ENCODE measurements at places on chromosomes 13 and 19. TPM values are rescaled to one million over a fixed set of nuclear protein-coding genes. Genes with fewer than 3 reads are reported as not detected.

DNA sequence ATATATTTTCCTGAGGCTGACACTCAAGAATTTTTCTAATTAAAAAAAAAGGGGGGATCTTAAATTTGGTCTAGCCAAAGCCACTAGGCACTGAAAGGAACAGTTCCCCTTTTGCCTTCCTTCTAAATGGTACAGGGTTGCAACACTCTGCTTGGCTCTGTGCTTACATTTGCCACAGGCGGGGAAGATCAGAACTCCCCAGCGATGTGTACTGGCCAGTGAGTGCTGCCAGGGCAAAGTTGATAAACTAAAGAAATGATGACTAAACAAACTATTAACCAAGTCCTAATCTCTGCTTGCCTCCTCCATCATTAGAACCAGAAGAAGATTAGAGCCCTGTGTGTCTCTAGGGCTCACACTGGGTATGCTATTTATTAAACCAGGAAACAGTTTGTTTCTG is 75.3 kb upstream of the SCEL start:
- no peak for DNase-seq

- DNase-seq: no peak
Measured at GRCh38 chr19:17118957-17119356, 43.4 kb downstream of the MYO9B start.

MIER2 gene
- total RNA-seq: 20.4 TPM

ZNF91 gene
- 36.3 TPM for total RNA-seq

- no peak for DNase-seq
Measured at GRCh38 chr13:109657395-109657794, 129.0 kb downstream of the IRS2 start.

- DNase-seq: no peak
Measured at GRCh38 chr19:10321417-10321797, 5.6 kb upstream of the FDX2 start.

GRCh38 chr19:48424694-48425219 is 21.0 kb upstream of the GRWD1 start:
- DNase-seq: no peak

DNA sequence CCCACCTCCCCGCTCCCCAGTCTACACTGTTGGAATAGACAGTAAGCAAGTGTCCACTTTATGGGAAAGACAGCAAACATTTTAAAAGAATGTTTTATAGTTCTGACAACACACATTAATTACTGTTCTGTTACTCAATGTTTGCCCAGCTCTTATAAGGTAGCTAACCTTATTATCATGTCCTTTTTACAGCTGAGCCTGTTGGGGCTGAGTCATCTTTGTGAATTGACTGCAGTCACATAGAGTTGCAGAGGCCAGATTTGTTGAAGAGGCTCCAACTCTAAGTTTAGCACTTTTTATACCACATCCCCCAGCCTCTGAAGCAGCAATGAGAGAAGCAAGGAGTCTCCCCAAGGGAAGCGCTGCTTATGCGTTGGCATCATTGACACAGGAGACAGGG is 76.2 kb downstream of the C13orf42 start:
- no peak for DNase-seq

- no peak for DNase-seq
Measured at GRCh38 chr13:108959234-108959633, 329.8 kb downstream of the MYO16 start.

SYDE1 gene
- total RNA-seq: 0.67 TPM

GRCh38 chr19:16899566-16900075 is 10.8 kb downstream of the F2RL3 start:
- peak; percentile 55 for DNase-seq

KLK4 gene
- total RNA-seq: not detected

DNA sequence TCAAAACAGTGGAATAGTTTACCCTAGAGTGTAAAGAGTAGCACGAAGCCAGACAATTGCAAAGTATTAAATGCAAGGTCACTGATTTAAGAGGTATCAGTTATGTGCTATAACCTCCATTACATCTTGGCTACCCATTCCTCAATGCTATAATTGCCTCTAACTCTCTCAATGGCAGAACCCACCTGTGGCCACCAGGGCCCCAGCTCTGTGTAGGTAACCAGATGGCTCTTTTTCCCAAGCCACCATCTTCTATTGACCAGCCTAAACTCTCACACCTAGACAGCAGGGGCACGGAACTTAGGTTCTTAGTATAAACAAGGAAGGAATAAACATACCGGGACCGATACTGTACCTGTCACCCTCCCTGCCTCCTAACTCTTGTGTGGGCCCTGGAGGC is 277.6 kb downstream of the PCDH9 start:
- no peak for DNase-seq

ZNF534 gene
- total RNA-seq: not detected

DNA sequence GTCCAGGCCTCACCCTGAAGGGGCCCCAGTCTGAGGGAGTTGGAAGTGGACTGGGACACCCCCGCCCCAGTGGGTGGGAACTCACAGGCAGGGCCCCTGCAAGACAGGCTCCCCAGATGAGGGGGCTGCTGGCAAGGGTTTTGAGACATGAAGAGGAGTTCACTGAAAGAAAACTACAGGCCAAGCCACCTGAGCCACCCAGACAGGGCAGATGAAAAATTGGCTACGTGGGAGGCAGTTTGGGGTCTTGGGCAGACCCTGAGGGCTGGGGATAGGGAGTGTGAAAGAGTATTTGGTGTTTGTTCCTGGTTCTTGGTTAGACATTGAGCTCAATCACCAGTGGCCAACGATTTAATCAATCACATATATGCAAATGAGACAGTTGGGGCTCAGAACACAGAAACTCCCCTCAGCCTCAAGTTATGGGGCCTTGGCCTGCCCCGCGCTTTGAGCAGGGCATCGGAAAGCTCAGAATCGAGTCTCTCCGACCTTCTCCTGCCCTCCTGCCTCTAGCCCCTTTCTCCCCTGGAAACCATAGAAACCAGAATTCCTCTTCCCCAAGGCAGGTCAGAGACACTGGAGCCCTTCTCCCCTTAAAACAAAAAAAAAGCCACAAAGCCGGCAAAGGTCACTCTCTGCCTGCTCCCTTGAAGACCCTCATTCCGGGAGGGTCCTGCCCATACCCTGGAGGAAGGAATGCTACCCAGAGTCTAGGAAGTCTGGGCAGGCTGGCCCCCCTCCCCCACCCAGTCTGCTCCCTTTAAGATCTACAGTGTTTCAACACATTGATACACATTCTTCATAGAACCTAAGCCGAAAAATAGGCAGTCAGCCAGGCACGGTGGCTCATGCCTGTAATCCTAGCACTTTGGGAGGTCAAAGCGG is 1.3 kb upstream of the ISYNA1 start:
- DNase-seq: no peak

GRCh38 chr13:29763436-29764180 is 86.8 kb downstream of the UBL3 start:
- no peak for DNase-seq

GRK1 gene
- total RNA-seq: 0.10 TPM

TMC4 gene
- total RNA-seq: 0.24 TPM

DNA sequence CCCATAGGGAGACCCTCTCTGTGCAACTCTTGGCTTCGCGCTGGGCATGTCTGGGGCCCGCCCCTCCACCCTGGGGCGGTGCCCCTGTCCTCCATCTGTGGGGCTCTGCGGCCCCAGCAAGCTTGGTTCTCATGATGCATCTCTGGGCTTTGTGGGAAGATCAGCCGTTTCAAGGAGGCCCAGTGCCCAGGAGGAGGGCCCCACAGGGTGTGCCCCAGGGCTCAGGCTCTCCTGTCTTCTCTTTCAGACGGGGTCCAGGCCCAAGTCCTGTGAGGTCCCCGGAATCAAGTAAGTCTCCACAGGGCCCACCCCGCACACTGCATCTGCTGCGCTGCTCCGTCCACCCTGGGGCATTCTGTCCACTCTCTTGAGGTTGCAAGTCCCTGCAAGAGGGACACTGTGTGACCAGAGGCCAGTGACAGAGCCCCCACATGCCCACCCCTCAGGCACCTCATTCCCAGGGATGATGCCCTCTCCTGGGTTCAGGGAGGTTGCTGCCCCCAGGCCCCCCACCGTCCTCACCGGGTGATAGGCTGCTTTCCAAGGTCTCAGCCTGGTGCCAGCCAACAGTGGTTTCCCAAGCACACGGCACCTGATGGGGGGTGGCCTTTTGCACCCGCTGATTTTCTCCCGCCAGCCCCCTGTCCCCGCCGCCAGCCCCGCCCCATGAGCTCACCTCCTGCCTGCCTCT is 31.7 kb downstream of the COMP start:
- DNase-seq: no peak

DNA sequence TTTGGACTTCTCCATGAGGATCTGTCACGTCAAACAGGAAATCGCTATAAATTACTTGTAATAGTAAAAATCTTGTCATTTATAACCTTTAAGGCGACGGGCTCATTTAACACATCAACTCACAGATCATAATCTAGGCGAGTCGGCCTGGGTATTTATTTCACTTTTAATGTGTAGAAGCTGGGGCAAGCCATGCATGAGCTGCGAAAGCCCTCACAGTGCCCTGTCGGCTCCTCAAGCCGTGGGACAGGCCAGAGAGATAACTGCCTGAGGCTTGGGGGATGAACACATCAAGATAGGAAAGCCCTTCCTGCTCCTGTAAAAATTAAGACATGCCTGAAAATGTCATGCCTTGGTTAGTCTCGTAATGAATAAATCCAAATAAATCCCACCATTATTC is 30.8 kb downstream of the SOX1 start:
- no peak for DNase-seq

GRCh38 chr13:38979891-38980749 is 10.5 kb downstream of the STOML3 start:
- no peak for DNase-seq

- no peak for DNase-seq
Measured at GRCh38 chr13:86313421-86313820, 514.2 kb upstream of the SLITRK6 start.

DNA sequence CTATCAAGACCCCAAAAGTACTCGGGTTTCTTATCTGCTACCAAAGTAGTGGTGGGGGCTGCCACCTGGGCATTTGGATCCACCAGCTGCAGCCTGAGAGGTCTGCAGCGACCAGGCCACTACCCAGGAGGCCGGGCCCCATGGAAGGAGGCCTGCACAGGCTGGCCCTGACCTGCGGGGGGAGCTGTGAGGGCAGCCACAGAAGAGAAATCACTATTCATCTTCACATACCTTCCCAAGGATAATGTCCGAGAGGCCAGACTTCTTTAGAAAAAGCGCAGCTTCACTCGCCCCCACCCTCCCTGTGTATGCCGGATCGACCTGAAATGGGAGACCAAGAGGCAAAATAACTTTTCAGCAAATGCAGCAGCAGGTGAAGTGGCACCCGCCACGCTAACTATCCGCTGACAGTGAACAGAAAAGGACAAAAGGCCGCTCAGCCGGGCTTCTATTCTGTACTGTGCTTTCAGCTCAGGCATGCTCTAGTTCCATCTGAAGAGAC is 30.1 kb downstream of the EPS15L1 start:
- peak; percentile 54 for DNase-seq

DNA sequence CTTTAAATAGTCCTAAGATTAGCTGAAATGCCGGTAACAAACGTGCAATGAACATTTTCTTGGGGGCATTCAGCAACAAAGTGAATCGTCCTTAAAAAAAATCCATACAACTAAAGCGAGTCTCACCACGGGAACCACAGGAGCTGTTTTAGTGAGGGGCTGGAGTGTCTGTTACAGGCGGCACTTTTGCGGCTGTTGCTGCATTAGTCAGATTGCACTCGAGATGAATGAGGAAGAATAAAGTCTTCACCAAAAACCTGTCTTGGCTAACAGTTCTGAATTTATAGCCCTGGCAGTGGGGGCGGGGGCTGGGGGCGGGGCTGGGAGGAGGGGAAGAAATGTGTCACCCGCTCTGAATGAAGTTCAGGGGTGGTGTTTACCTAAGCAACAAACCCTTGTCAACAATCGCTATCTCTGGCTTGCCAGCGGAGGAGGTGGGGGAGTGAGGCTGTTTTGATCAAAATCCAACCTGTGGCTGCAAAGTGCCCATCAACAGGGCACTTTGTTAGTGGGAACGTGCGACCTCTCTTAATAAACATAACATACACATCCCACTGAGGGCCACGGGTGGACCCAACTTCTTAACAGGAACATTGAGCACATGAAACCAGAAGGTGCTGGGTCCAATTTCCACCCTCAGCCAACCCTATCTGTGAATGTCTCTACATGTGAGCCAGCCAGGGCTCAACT is 44.5 kb downstream of the RFX2 start:
- DNase-seq: peak; percentile 52

TJP3 gene
- total RNA-seq: 1.6 TPM

CGB1 gene
- not detected for total RNA-seq

DNA sequence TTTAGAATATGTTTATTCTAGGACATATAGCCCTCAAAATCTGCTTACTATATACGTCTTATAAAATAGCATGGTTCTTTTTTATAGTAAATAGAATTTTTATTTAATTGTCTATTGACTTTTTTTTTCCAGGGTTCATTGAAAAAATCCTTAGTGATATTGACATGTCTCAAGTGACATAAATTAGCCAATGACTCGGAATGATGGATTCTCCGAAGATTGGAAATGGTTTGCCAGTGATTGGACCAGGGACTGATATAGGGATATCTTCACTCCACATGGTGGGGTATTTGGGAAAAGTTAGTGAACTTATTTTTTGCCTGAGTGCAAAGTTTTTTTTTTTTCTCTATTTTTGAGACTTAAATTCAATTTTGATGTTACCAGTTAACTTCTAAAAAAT is 3.2 kb downstream of the USPL1 start:
- no peak for DNase-seq

DNA sequence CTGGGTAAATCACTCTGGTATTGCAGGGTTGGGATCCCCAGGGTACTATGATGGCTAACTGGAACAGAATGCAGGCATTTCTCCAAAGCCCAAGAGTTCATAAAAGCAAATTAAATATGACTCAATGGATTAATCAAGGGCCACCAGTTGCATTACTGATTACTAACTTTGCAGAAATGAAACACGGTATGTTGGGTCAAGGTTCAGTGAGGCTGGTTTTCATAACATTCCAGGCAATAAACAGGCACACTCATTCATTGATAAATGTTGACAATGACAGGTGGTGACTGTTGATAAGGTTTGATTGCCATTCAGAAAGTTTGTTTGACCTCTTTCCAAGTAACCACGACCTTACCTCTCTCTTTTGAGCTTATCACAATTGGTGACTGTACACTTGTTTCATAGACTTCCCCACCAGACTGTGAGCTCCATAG is 506 bp upstream of the AP1M1 start:
- no peak for DNase-seq

CELF5 gene
- total RNA-seq: not detected
